ENCODE measurements at places on chromosomes 12 and 14. TPM values are rescaled to one million over a fixed set of nuclear protein-coding genes. Genes with fewer than 3 reads are reported as not detected.

DNA sequence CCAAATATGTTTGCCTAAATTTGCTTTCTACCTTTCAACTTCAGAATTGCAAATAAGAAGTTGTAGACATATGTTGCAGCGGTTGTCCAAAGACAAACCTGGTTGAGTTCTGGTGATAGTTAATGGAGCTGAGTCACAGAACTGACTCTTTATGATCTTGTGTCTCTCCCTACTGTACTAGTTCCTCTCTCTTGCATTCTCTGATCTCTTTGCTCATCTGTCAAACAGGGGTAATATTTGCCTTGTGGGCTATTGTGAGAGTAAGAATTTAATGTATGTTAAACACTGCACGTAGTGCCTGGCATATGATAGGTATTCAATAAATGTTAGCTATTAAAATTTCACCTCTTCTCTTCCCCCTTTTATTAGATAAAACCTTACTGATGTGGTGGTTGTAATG lies 283.5 kb upstream of the RGS6 start:
- H3K27ac ChIP-seq: 0 out of 2 replicates have a peak overlapping the region, but pooled peaks have one; percentile 24
- DNase-seq: no peak

DNA sequence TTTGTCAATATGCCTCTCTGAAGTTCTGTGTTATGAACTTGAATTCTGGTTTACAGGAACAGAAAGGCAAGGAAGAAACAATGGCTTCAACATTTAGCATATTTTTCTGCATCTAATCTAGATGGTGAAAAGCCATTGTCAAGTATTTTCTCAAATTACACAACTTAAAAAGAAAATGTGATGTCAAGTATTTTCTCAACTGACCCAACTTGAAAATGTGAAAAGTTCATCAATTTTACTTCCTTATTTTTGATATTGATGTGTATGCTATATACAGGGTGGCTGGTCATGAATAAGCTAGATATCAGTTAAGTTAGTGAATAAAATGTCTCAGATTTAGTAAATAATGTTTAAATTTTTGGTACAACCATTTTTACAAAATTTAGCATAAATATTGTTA lies 196.7 kb downstream of the ALX1 start:
- no peak overlapping the region for H3K27ac ChIP-seq
- H3K36me3 ChIP-seq: no peaks in the 10 kb centered on the region
- no peaks in the 10 kb centered on the region for H3K27me3 ChIP-seq
- no peak for DNase-seq

DNA sequence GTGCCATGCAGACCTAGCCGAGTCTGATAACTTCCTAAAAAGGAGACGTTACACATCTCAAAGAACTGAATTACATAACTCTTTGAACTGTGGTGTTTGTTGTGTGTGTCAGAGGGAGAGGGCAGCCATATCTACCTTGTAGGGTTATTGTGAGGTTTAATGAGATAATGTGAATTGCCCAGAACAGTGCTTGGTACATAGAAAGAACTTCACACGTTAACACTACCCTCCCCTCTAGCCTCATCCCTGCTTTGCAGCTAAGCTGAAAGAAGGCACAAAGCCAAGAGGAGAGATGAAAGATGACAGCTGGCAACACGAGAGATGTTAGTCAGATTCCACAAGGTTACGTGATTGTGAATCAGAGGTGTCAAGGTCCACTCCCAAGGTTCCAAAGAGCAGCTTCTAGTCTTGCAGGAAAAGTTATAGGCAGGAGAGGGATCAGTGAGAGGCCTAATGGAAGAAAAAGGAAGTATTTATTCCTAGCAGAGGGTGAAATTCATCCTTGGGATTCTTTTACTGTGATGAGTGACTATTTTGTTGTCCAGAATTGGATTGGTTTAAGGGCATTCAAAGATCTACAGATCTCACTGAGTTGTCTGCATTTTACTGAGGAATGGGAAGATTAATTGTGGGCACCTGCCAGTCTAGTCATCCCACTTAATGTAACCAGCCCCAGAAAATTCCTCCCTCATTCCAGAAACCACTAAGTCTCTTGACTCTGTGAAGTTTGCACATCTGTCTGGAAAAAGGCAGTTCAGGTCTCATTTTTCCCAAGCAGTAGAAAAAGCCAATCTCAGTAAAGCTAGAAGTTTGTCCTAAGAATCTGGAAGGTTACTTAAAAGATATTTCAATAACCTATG lies 25.9 kb upstream of the WNK1 start:
- no peak overlapping the region for H3K4me3 ChIP-seq
- no peak for DNase-seq
- H3K27me3 ChIP-seq: no peaks in the 10 kb centered on the region
- no peaks in the 10 kb centered on the region for H3K4me1 ChIP-seq
- H3K36me3 ChIP-seq: no peaks in the 10 kb centered on the region

- H3K36me3 ChIP-seq: no peaks in the 10 kb centered on the region
- no peak overlapping the region for H3K27ac ChIP-seq
- H3K4me1 ChIP-seq: no peaks in the 10 kb centered on the region
- no peak for DNase-seq
- no peaks in the 10 kb centered on the region for H3K27me3 ChIP-seq
- H3K4me3 ChIP-seq: no peak overlapping the region
Measured at GRCh38 chr14:55976219-55976618, 142.0 kb upstream of the PELI2 start.

DNA sequence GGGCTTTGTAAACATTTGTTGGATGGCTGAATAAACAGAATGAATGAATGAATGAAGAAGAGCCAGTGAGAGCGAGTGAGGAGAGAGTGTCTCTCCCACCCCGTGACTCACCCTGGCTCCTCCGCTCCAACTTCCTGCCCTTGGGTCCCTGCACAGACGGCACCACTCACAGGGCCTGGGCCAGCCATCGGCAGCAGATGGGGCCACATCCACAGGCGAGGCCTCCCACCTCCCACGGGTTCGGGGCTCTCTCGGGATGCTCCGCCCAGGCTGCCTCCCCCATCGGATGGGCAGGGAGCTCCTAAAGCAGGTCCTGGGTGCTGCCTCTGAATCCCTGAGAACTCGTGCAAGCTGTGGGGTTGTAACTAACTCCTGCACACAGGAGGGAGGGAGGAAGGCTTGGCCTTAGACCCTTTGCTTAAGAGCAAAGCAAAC lies 41.3 kb downstream of the CCNK start:
- H3K27me3 ChIP-seq: no peaks in the 10 kb centered on the region
- no peak overlapping the region for H3K4me3 ChIP-seq
- H3K27ac ChIP-seq: no peak overlapping the region
- no peaks in the 10 kb centered on the region for H3K36me3 ChIP-seq

- no peak for DNase-seq
- peaks cover 25% of the 10 kb centered on the region for H3K4me1 ChIP-seq
- no peaks in the 10 kb centered on the region for H3K36me3 ChIP-seq
- no peak overlapping the region for H3K27ac ChIP-seq
Measured at GRCh38 chr14:74954232-74954946, 1.0 kb downstream of the PGF start.

- H3K27me3 ChIP-seq: no peaks in the 10 kb centered on the region
- no peak overlapping the region for H3K4me3 ChIP-seq
- no peak for DNase-seq
Measured at GRCh38 chr12:64890873-64891468, 66.5 kb downstream of the TBC1D30 start.

GRCh38 chr12:3230758-3231375 lies 153.7 kb downstream of the TSPAN9 start:
- no peak overlapping the region for H3K4me3 ChIP-seq
- DNase-seq: no peak
- H3K4me1 ChIP-seq: peaks cover 33% of the 10 kb centered on the region
- no peaks in the 10 kb centered on the region for H3K36me3 ChIP-seq
- no peak overlapping the region for H3K27ac ChIP-seq

DNA sequence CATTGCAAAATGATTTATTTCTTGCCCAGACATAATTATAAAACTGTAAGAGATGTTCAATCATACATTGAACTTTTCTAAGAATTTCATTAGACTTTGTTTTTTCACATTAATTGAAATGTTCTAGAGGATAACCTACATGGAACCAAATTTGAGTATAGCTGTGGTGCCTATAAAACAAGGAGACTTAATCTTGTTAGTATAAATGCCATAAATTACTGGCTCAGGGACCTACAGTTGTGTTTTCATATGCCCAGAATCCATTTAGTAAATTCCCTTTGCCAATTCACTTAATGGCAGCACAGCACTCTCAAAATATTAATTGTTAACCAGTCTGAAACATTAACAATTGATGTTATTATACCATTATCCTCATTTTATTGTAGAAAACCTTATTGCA lies 488.5 kb downstream of the NELL2 start:
- no peak for DNase-seq
- no peaks in the 10 kb centered on the region for H3K27me3 ChIP-seq
- no peaks in the 10 kb centered on the region for H3K4me1 ChIP-seq

- no peak overlapping the region for H3K4me3 ChIP-seq
- no peaks in the 10 kb centered on the region for H3K36me3 ChIP-seq
- H3K27me3 ChIP-seq: no peaks in the 10 kb centered on the region
- no peak for DNase-seq
- no peak overlapping the region for H3K27ac ChIP-seq
Measured at GRCh38 chr12:90100579-90100978, 391.9 kb upstream of the ATP2B1 start.

DNA sequence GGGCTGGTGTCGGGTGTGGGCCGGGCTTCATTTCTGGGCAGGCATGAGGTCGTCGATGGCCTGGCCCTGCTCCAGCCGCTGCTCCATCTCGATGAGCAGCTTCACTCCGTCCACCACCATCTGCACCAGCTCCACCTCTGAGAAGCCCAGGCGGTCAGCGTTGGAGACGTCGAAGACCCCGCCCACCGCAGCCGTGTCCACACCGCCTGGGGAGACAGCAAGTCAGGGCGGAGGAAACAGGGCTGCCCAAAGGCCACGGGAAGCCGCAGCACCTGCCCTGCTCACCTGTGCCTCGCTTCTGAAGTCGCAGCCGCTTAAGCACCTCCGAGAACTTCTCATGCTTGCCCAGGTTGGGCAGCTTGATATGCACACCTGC lies 2.8 kb downstream of the CKB start:
- peaks cover 3% of the 10 kb centered on the region for H3K27me3 ChIP-seq
- no peak overlapping the region for H3K27ac ChIP-seq
- H3K4me1 ChIP-seq: peaks cover 28% of the 10 kb centered on the region
- DNase-seq: no peak
- peaks cover 18% of the 10 kb centered on the region for H3K36me3 ChIP-seq
- no peak overlapping the region for H3K4me3 ChIP-seq

GRCh38 chr14:98323836-98324235 lies 948.2 kb downstream of the BCL11B start:
- DNase-seq: no peak
- no peaks in the 10 kb centered on the region for H3K4me1 ChIP-seq
- no peaks in the 10 kb centered on the region for H3K27me3 ChIP-seq
- H3K4me3 ChIP-seq: no peak overlapping the region
- H3K27ac ChIP-seq: no peak overlapping the region
- H3K36me3 ChIP-seq: no peaks in the 10 kb centered on the region

GRCh38 chr14:102777711-102778337 lies 575 bp downstream of the TRAF3 start:
- peaks cover 9% of the 10 kb centered on the region for H3K27me3 ChIP-seq
- DNase-seq: no peak
- H3K4me3 ChIP-seq: peak overlapping the region; percentile 69

DNA sequence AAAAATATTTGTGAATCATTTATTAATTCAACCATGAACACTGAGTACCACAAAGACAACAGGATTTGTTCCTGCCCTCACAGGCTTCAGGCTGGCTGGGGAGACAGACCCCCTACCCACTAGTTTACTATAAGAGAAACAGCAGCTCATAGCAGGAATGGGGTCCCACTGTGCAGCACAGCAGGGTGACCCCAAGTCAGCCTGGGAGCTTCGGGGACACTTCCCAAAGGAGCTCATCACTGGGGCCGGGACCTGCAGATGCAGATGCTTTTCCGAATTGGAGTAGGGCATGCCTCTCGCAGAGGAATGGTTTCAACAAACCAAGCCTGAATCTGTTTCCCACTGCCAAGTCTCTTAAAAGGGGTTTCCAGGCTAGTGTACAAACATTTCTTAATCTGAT lies 176.2 kb upstream of the PWP1 start:
- no peak overlapping the region for H3K4me3 ChIP-seq
- H3K4me1 ChIP-seq: no peaks in the 10 kb centered on the region
- no peaks in the 10 kb centered on the region for H3K27me3 ChIP-seq
- no peaks in the 10 kb centered on the region for H3K36me3 ChIP-seq
- no peak for DNase-seq

DNA sequence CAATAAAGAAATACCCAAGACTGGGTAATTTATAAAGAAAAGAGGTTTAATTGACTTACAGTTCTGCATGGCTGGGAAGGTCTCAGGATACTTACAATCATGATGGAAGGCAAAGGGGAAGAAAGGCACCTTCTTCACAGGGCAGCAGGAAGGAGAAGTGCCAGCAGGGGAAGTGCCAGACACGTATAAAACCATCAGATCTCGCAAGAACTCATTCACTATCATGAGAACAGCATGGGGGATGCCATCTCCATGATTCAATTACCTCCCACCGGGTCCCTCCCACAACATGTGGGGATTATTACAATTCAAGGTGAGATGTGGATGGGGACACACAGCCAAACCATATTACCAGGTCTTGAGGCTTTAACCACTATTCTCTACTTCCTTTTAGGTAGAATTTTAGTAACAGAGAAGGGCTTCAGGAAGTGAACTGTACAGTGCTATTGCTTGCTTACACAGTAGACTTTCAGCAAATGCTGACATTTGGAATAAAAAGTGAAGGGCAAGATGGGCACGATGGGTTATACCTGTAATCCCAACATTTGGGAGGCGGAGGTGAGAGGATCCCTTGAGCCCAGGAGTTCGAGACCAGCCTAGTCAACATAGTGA lies 40.8 kb upstream of the OR4E1 start:
- no peaks in the 10 kb centered on the region for H3K36me3 ChIP-seq
- no peak overlapping the region for H3K27ac ChIP-seq
- no peaks in the 10 kb centered on the region for H3K4me1 ChIP-seq
- DNase-seq: no peak
- H3K27me3 ChIP-seq: no peaks in the 10 kb centered on the region
- no peak overlapping the region for H3K4me3 ChIP-seq

Gene AICDA
- not detected for total RNA-seq

Gene PRB2
- total RNA-seq: not detected

Gene GLT8D2
- 6.8 TPM for total RNA-seq

Gene SLC17A8
- 0.11 TPM for total RNA-seq

Gene OVCH1
- 0.07 TPM for total RNA-seq

Gene TMTC1
- total RNA-seq: 19.8 TPM

Measured in H1 (cell line).